ENCODE measurements at places on chromosomes 5 and 9.

DNA sequence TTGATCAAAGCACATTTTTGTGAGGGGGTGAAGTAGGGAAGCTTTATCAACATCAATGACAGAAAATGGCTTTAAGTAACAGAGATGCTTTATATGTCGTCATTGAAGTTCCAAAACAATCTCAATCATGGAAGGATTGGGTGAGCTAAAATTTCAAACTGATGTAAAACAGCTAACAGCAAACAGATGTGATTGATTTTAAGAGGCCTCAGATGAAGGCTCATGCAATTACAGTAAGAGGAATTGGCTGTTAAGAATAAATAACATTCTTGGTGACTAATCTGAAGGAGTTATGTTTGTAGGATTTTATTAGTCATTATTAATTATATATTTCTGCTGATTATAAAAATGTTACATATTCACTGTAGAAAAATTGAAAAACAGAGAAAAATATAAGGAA lies 63.5 kb upstream of the PUM3 start:
- DNase-seq: no peak

GRCh38 chr9:26975728-26976707 lies 19.8 kb downstream of the IFT74 start:
- DNase-seq: no peak

- DNase-seq: no peak
These were observed 439.6 kb upstream of the PTGER4 start for GRCh38 chr5:40240111-40240510.

- DNase-seq: no peak
These were observed 100.6 kb downstream of the LIFR start for GRCh38 chr5:38455796-38456330.

All from NCI-H187 (cell line).